ENCODE measurements at places on chromosomes 7 and 10. TPM values are rescaled to one million over a fixed set of nuclear protein-coding genes. Genes with fewer than 3 reads are reported as not detected.
A peak's percentile ranks its signal among the peaks of the same experiment; 100 is the strongest.

TRIM50 gene
- not detected for total RNA-seq

NPSR1 gene
- total RNA-seq: not detected

ERVW-1 gene
- not detected for total RNA-seq

CYP3A7 gene
- total RNA-seq: not detected

- DNase-seq: peak; percentile 77
Observed at GRCh38 chr7:87152897-87153641, 816 bp downstream of the DMTF1 start.

DNA sequence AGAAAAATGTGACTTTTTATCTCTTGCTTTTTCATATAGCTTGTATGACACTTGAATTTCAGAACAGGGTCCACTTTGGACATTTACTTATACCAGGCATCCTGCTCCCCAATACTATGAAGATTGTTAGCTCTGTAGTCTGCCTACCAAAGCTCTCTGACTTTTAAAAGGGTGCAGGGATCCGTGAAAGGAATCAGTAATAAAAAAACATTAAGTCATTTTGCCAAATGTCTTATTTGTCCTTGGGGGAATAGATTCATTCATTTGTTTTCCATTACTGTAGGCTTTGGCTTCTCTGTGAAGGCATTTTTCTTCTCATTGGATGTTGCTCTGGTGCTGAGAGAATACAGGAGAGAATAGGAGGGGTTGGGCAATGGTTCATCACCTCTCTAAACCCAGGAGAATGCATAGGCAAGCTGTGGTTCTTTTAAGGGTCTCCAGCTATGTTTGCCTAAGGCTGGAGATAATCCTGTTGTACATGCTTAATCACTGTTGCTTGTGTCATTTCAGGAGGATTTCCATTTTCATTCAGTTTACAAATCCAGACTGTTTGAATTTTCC lies 103.5 kb downstream of the SRI start:
- no peak for DNase-seq

GRCh38 chr10:123385508-123386080 lies 231.4 kb downstream of the BUB3 start:
- no peak for DNase-seq

GRCh38 chr7:50828116-50828515 lies 45.4 kb upstream of the GRB10 start:
- DNase-seq: no peak

GRCh38 chr10:124388476-124388822 lies 30.3 kb downstream of the OAT start:
- no peak for DNase-seq

All from cardiac septum (tissue), 1 donor.